MG63 (cell line): ENCODE measurements at places on chromosomes 2 and 18. TPM values are rescaled to one million over a fixed set of nuclear protein-coding genes. Genes with fewer than 3 reads are reported as not detected.

DNA sequence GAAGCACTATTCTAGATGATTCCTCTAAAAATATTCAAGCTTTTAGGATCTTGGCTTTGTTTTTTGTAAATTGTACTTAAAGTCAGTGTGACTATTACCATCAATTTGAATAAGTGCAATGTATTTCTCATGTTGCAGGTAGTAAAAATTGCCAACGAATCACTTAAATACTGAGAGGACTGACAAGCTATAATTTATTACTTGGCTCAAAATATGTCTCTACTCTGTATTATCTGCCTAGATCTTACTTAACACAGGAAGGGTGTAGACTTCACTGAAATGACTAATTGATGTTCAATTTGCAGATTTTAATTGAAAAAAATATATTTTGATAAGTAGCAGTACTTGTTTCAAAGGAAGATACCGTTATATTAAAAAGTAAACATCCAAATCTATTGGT is 202.3 kb downstream of the SLC8A1 start:
- no peak for DNase-seq

METTL4 gene
- 6.6 and 10.8 TPM in 2 replicates for total RNA-seq

DNA sequence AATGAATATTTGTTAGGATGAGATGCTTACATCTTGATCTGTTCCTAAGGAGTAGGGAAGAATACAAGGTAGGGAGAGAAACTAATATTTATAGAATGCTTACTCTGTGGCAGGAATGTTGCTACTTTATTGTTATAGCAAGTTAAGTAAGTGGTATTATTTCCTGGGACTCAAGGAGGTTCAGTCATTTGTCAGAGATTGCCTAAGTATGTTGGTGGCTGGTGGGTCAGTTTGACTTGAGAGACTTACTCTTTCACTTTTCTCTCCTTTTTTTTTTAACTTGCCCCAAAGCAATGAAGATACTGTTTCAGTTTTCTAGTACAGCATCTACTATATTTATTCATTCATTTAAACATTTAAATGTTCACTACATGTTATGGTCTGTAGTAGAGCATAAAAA is 209.2 kb upstream of the STON1 start:
- no peak for DNase-seq

DNA sequence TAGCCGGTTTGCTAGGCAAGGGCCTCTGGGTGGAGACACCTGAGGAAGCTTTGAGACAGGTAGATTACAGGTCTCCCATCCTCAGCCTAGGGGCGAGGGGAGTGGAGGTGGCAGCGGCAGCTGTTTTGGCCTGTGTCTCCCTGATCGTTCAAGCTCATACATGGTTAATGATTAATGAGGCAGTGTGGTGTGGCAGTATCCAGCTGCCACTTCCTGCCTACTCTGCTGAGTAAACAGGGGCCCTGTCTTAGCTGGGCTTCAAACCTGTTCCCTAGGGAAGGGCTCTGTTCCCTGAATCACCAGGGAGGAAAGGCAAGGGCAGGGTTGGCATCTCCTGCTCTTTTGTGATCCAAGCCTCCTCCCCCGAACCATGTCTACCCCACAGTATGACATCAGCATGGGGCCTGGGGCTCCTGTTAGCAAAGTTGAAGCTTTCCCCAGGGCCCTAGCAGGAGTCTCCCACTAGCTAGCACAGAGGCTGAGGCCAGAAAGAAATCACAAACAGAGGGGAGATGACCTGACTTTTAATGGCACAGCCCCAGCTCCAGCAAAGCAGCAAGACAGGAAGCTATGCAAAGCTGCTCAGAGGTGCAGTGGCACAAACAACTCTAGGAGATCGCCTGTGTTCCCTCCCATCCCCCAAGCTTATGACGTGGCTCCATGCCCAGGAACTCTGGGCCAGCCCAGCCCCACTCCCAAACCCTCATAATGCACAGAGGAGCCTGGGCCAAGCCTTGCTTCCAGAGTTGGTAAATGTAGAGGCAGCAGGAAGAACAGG is 3.7 kb upstream of the TUBA4B start:
- peak; percentile 95 for DNase-seq

IL36G gene
- total RNA-seq: not detected in 2 replicates

GRCh38 chr18:45253973-45254708 is 361.1 kb upstream of the SLC14A2 start:
- DNase-seq: no peak

- DNase-seq: no peak
These were observed 43.7 kb downstream of the TGIF1 start for GRCh38 chr18:3493501-3494244.

- no peak for DNase-seq
These were observed 325.4 kb downstream of the ERBB4 start for GRCh38 chr2:212213191-212213590.
